Bladder microvascular endothelial cell (primary cell): ENCODE measurements at places on chromosomes 3 and 15. TPM values are rescaled to one million over a fixed set of nuclear protein-coding genes. Genes with fewer than 3 reads are reported as not detected.

Gene CYP11A1
- not detected in 2 replicates for total RNA-seq

Gene CHDH
- under 0.01 and 1.2 TPM in 2 replicates for total RNA-seq

Gene FBN1
- total RNA-seq: 88.4 and 123 TPM in 2 replicates

Gene SYNPR
- not detected in 2 replicates for total RNA-seq
